ENCODE measurements at places on chromosomes 1 and 21. TPM values are rescaled to one million over a fixed set of nuclear protein-coding genes. Genes with fewer than 3 reads are reported as not detected.

GRCh38 chr1:43098200-43098599 lies 73.9 kb downstream of the EBNA1BP2 start:
- no peaks in the 10 kb centered on the region for H3K36me3 ChIP-seq
- no peak for DNase-seq
- no peak overlapping the region for H3K4me3 ChIP-seq
- no peaks in the 10 kb centered on the region for H3K27me3 ChIP-seq

Gene RAB7B
- not detected for total RNA-seq

DNA sequence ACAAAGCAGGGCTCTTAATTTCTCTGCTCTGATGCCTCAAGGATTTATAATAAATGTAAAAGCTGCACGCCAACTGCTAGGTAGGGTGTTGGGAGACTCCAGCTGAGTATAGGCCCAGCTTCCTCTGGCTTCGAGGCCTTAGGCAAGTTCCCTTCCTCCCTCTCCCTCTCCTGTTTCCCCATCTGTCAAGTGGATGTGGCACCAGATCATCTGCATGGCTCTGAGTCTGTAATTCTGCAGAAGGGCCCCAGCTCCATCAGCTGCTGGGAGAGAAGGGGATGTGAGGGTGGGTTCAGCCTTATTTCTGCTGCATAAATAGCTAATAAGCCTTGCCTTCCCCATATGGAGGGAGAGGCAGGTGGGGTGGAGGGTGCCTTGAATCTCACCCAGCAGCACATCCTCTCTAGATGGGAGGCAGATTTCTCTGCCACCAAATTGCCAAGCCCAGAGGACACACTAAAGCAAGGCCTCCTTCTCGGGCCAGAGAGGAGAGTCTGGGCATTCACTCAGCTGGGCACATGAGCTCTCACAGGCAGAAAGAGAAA lies 3.8 kb downstream of the TRIM62 start:
- peaks cover 21% of the 10 kb centered on the region for H3K4me1 ChIP-seq
- DNase-seq = no peak

DNA sequence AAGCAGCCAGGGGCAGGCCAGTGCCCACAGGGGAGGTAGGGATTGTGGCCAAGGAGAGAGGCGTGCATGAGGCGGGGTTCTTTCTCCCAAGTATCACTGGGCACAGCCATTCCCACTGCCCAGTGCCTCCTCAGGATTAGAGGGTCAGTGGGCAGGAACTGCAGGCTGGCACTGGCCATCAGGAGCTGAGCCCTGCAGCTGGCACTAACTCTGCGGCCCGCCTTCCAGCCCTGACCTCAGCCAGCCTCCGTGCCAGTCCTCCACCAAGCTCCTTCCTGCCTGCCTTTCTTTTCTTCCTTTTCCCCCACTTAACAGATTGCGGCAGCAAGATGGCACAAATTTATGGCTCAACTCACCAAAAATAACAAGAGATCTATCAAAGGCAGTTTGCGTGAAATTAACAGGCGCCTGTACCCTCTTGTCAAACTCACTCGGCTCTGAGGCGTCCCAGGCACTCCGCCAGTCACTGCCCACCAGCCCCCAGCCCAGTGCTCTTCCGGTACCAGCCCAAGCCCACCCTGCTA lies 11.1 kb downstream of the ADGRB2 start:
- no peaks in the 10 kb centered on the region for H3K27me3 ChIP-seq
- H3K4me3 ChIP-seq = no peak overlapping the region
- H3K4me1 ChIP-seq = no peaks in the 10 kb centered on the region
- no peaks in the 10 kb centered on the region for H3K36me3 ChIP-seq
- H3K27ac ChIP-seq = no peak overlapping the region

GRCh38 chr1:58457023-58457635 lies 89.4 kb downstream of the OMA1 start:
- DNase-seq = no peak
- no peak overlapping the region for H3K4me3 ChIP-seq
- no peaks in the 10 kb centered on the region for H3K4me1 ChIP-seq
- no peak overlapping the region for H3K27ac ChIP-seq

All from PC-3 (cell line).